Left kidney (tissue), 8 donors: ENCODE measurements at places on chromosomes 13 and 19. TPM values are rescaled to one million over a fixed set of nuclear protein-coding genes. Genes with fewer than 3 reads are reported as not detected.

DNA sequence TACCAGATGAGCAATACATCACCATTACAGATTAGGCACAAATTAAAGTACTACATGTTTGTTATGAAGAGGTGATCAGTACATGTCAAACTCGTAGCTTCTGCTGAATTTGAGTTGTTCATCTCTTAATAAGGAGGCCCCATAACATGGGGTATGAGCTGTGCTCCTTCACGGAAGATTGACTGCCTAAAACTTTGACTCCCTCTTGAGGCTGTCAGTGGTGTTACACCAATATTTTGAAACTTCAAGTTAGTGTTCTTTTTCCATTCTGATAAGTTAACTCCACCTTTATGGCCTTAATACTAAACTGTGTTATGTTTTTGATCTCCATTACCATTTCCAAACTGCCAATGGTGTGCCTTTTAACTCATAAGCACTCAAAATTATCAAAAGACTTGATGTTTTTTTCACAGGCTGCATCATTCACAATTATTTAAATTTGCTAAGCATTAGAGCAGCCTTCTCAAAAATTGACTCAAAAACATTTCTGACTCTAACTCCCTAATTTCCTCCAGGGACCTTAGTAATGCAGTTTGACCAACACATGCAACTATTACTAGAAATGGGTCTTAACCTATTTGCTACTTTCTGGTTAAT, 1591.5 kb downstream of the PCDH9 start:
- no peak for DNase-seq

CYP4F12 gene
- polyA plus RNA-seq = 1.1 TPM

DNA sequence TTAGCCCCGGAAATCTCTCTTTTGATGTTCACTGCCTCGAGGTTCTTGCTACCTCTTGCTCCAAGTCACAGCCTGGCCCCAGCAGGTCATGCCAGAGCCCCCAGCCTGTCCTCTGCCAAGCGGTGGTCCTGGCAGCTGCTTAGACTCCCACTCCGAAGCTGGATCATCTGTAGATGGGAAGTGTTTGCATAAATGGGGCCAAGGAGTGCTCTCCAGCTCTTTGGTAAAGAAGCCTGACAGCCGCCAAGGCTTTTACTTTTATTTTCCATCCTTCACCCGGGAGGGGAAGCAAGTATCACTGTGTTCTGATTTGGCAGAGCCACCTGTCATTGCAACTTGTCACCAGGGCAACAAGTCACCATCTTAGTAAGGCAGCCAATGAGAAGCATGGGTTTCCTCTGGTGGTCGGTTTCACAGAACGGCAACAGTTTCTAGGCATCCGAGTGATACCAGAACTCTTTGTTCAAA, 10.6 kb upstream of the RETN start:
- DNase-seq = no peak

GRCh38 chr13:24654741-24655140, 25.5 kb upstream of the ATP12A start:
- no peak for DNase-seq

OLFM4 gene
- polyA plus RNA-seq = 0.57 TPM

GRCh38 chr19:13684021-13684420, 80.3 kb upstream of the MRI1 start:
- no peak for DNase-seq

S1PR5 gene
- polyA plus RNA-seq = 0.57 TPM

GPR12 gene
- polyA plus RNA-seq = not detected

CABP5 gene
- not detected for polyA plus RNA-seq

DNA sequence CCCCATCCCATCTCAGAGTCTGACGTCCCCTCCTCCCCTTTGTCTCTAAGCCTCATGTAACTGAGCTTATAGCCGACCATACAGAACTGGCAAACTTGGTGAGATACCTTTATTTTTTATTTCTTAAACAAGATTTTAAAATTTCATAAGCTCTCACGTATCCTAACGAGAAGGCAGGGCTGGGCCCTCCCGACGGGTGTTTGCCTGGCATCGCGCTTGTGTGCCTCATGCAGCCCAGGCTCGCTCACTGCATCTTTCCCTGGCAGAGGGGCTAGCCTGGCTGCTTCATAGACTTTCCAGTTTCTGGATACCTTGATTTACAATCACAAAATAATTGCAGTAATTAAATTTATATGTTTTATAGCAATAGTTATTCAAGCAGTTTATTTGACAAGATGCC, 69.0 kb downstream of the GGACT start:
- DNase-seq = no peak

CIC gene
- polyA plus RNA-seq = 46.0 TPM

DNA sequence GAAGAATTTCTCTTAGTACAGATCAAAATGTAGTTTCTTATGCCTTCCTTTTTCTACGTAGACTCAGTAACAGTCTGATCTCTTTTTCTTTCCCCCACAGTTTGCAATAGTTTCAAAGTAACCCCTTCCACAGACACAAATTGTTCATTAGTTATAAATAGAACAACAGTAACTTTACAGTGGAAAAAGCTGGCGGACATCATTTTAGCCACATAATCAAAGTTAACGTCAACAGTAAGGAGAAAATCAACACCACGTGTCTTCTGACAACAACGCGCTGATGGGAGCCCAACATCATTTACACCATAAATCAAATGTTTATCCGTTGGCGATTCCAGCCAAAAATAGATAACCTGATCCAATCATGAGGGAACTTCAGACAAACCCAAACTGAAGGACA, 76.8 kb downstream of the ANKRD10 start:
- no peak for DNase-seq

DNA sequence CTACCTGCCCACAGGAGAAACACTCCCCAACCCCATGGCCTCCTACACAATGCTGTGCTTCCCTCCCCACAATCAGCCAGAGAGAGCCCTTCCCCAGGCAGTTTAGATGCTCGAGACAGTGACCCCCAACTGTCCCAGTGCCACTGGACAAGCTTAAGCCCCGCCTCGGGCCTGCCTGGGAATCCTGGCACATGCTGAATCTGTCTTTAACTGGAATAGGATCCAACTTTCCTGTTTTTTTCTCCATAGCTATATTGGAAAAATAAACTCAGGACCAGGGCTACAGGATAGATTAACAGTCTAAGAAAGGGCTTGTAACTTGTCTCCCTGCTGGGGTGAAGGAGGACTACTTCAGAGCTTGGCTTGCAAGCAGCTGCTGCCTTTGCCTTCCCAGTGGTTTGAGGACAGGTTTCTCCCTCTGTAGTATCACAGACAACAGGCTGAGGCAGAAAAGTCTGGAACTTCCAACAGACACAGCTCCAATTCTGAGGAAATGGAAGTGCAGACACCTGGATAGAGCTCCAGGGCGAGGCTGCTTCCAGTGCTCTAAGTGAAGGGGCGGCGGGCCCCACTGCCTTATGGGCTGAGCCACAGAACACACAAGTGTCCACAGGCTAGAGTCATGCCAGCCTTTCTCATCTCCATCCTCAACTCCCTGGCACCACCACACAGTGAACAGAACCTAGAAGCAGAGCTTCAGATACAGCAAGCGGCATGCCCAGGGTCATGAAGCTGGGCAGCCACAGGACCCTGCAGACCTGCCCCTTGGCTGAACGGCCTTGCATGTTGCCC, 228.3 kb downstream of the TUBA3C start:
- DNase-seq = no peak

RDH8 gene
- polyA plus RNA-seq = 0.40 TPM

- DNase-seq = no peak
These were observed 65.9 kb downstream of the ZNF627 start for GRCh38 chr19:11663181-11663591.

CEACAM4 gene
- polyA plus RNA-seq = not detected

- DNase-seq = no peak
These were observed 36.1 kb upstream of the DCUN1D2 start for GRCh38 chr13:113526466-113527220.

DNA sequence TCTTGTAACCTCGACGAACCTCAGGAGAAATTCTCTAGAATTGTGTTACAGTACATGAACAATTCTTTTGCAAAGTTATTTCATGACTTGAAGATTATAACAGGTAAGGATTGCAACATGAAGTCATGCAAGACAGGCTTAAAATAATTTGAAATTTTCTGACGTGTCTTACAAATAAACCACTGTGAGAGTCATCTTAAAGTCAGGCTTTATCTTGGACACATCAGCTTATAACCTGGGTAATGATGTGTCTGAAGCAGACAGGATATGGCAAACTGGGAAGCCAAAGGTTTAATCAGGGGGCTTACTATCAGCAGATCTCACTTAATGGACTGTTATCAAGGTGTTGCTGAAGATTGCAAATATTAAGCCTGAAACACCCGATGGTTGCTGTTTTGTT, 407.8 kb downstream of the KLF5 start:
- no peak for DNase-seq

C5AR1 gene
- 6.8 TPM for polyA plus RNA-seq

DNA sequence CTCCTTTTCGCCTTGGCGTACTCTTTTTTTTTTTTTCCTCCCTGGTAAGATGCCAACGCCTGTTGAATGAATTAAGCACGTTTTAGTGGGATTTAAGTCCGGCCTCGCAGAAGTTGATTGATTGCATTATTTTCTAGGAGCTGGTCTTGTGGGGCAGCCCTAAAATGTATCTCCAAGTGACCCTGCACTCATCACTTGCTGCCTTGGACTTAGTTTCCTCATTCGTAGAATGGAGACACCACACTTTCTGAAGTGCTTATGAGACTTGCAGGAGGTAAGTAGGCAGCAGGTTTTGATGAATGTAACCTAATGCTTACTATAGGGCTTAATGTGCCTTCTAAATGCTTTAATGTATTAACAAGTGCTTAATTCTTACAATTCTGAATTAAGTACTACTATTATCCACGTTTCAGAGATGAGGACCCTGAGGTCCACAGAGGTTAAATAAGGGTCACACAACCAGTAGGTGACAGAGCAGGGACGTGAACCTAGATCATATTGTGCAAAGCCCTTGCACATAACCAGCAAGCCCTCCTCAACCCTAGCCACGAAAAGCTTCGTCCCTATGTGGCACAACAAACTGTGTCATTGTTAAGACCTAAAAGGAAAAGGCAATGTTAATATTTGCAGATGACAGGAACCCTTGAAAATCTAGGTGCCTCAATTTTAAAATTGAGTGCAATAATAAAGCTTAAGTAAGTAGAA, 514 bp upstream of the ARGLU1 start:
- no peak for DNase-seq

DNA sequence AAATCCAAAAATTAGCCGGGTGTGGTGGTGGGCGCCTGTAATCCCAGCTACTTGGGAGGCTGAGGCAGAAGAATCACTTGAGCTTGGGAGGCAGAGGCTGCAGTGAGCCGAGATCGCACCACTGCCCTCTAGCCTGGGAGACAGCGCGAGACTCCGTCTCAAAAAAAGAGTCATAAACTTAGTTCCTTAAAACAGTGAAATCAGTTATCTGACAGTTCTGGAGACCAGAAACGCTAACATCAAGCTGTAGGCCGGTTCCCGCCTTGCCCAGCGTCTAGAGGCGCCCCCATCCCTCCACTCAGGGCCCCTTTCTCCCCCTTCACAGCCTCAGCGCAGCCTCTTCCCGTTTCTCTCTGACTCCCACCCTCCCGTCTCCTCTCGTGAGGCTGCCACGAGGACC, 11.9 kb downstream of the ADAT3 start:
- DNase-seq = no peak

GRCh38 chr13:47837104-47837880, 163.8 kb downstream of the SUCLA2 start:
- no peak for DNase-seq

- no peak for DNase-seq
These were observed 52.5 kb downstream of the GARRE1 start for GRCh38 chr19:34306824-34307223.

GNA15 gene
- polyA plus RNA-seq = 0.65 TPM

DNA sequence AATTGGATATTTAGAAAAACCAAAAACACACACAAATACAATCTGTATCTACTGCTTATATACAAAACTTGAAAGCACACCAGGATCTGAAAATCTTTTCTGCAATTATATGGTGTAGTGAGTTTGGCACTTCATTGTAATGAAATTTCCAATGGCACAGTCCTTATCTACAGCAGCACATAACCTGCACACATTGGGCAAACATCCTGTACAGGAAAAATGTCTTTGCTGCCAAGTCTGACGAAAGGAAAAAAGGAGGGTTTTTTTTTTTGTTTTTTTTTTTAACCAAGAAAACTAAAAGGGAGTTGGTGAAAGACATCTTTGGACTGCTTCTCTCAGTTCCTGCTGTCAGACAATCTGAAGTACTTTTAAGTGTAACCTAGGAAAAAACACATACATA, 107.8 kb downstream of the FOXO1 start:
- DNase-seq = no peak

ELF1 gene
- polyA plus RNA-seq = 48.6 TPM

GRCh38 chr13:45416516-45417128, 1.6 kb downstream of the SLC25A30 start:
- no peak for DNase-seq

DNA sequence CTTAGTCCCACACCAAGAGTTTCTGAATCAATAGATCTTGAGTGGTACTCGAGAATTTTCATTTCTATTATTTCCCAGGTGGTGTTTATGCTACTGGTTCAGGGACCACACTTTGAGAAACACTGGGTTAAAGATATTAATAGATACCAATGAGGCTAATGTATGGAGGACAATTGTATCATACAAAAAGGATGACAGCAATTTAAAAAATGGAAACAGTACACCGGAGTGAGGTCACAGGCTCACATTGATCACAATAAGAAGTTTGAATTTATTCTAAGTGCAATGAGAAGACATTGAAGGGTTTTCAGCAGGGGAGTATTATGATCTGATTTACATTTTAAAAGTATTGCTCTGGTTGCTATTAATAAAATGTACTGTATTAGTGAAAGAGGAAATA, 488.3 kb downstream of the PCDH17 start:
- DNase-seq = no peak

- no peak for DNase-seq
These were observed 665 bp upstream of the ATG4D start for GRCh38 chr19:10543059-10543419.

ZSCAN4 gene
- 0.17 TPM for polyA plus RNA-seq

ENOX1 gene
- 8.8 TPM for polyA plus RNA-seq

GRCh38 chr13:32976912-32977311, 39.3 kb upstream of the KL start:
- DNase-seq = no peak

TTYH1 gene
- 7.8 TPM for polyA plus RNA-seq

DNA sequence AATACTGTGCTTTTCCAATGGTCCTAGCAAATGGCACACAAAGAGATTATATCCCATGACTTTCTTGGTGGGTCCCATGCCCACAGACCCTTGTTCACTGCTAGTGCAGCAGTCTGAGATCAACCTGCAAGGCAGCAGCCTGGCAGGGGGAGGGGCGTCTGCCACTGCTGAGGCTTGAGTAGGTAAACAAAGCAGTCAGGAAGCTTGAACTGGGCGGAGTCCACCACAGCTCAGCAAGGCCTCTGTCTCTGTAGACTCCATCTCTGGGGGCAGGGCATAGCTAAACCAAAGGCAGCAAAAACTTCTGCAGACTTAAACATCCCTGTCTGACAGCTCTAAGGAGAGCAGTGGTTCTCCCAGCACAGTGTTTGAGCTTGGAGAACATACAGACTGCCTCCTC, 82.9 kb downstream of the ZNF737 start:
- no peak for DNase-seq

GRCh38 chr13:111492341-111492950, 172.0 kb downstream of the TEX29 start:
- DNase-seq = no peak

- DNase-seq = no peak
These were observed 25.5 kb downstream of the AP2S1 start for GRCh38 chr19:46824890-46825730.

SWSAP1 gene
- 2.7 TPM for polyA plus RNA-seq
